Stimulated activated CD8-positive, alpha-beta memory T cell treated with anti-CD3 and anti-CD28 coated beads, Interleukin-7, amount 100 ng/mL, for 48 hours (primary cell): ENCODE measurements at places on chromosomes 1 and 21.

DNA sequence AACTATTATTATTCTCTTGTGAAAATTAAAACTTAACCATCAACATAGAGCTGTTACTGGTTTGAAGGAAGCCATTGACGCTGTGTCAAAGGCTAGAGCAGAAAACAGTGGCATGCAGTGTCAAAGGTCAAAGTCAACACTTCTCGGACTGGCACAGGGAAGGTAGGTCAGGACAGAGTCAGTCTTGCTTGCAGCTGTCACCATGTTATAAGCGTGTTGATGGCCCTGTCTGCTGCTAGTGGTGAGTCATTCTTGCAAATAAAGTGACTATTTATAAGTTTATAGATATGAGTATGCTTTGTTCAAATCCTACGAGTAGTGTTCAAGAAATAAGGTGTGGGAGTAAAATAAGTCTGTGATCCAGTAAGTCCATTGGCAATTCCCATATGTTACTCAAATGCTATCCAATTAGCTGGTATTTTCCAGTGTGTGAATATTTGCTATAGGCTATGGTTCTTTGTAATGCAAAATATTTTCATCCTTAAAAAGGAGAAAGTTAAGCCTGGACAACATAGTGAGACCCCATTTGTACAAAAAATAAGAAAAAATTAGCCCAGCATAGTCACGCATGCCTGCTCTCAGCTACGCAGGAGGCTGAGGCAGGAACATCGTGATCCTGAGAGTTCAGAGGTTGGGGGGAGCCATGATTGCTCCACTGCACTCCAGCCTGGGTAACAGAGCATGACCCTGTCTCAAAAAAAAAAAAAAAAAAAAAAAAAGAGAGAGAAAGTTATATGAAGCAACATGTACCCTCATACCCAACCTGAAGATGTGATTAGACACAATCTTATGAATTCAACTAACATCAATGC, 26.3 kb upstream of the TINAGL1 start:
- DNase-seq, result no peak

GRCh38 chr1:8013800-8014199, 12.3 kb downstream of the ERRFI1 start:
- no peak for DNase-seq

- no peak for DNase-seq
Measured at GRCh38 chr1:114585231-114585630, 3.8 kb upstream of the BCAS2 start.

- DNase-seq, result no peak
Measured at GRCh38 chr1:102724741-102725140, 383.6 kb downstream of the COL11A1 start.

- DNase-seq, result no peak
Measured at GRCh38 chr1:59543211-59543668, 246.3 kb downstream of the FGGY start.

DNA sequence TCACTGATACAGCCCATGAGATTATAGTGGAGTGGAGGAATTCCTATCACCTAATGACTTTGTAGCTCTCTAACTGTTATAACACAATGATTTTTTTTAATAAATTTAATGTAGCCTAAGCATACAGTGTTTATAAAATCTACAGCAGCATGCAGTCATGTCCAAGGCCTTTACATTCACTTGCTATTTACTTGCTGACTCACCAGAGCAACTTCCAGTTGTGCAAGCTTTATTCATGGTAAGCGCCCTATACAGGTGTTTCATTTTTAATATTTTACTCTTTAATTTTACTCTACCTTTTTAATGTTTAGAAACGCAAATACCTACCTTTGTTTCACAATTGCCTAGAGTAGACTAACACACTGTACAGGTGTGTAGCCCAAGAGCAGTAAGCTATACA, 1652.2 kb downstream of the BRINP3 start:
- DNase-seq, result no peak
